ENCODE measurements at places on chromosomes 7 and 10. TPM values are rescaled to one million over a fixed set of nuclear protein-coding genes. Genes with fewer than 3 reads are reported as not detected.

C10orf67 gene
- total RNA-seq = 0.93 TPM

DNA sequence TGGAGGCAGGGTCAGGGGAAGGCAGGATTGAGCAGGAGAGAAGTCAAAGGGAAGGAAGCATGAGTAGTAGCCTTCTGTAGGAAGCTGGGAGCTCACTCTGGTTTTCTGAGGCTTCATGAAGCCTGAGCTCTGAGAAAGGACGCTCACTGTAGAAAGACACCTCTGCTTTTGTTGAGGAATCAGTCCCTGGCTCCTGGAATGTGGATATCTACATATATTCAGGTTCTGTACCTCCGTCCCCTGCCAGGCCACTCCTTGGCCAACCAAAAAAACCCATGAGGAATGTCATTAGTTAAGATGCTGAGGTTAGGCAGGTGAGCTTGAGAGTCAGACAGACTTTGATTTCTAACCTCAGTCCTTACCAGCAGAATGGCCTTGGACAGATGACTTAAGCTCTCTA lies 283.5 kb upstream of the HABP2 start:
- H3K27me3 ChIP-seq = no peaks in the 10 kb centered on the region
- H3K27ac ChIP-seq = no peak overlapping the region
- no peak for DNase-seq

SUV39H2 gene
- 10.1 TPM for total RNA-seq

- no peak overlapping the region for H3K27ac ChIP-seq
- H3K4me3 ChIP-seq = no peak overlapping the region
- no peaks in the 10 kb centered on the region for H3K36me3 ChIP-seq
- DNase-seq = no peak
- H3K4me1 ChIP-seq = no peaks in the 10 kb centered on the region
Observed at GRCh38 chr10:17290226-17290625, 62.2 kb downstream of the VIM start.

GRCh38 chr10:84550756-84551436 lies 222.5 kb downstream of the CCSER2 start:
- no peak for DNase-seq
- H3K4me1 ChIP-seq = no peaks in the 10 kb centered on the region
- no peak overlapping the region for H3K4me3 ChIP-seq
- peaks cover 29% of the 10 kb centered on the region for H3K27me3 ChIP-seq

DNA sequence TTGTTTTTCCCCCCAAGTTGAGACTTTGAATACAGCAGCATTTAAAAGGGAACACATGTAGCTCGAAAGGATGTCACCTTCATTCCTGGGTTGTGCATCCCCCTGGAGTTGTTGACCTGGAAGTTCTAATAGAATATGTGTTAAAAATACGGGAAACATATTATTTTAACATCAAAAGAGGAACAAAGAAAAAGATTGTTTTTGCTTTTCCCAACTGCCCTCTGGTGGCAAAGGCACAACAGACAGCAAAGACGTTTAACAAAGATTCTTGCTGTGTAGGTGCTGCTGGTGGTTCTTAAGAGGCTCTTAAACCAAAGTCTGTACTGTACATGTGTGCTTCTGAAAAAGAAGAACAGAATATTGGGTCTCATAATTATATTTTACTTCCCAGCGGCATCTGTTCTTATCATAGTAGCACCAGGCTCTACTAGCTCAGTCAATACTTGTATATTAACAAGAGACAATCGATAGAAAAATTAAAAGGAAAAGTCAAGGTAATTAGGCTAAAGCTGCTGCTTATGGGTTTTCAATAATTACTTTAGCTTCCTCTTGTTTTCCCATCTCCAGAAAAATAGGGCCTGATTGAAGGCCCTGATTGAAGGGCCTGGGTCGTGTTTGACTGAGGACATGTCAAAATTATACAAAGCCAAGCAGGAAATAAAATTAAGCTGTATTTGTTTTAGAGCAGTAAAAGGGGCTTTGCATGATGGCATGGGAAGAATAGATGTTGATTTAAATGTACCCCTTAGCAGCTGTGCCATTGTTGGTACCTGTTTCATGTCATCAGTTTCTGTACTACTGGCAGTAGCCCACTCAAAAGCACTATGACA lies 384.2 kb upstream of the LRGUK start:
- H3K4me1 ChIP-seq = no peaks in the 10 kb centered on the region
- H3K27ac ChIP-seq = no peak overlapping the region
- no peaks in the 10 kb centered on the region for H3K27me3 ChIP-seq
- DNase-seq = no peak

LIPK gene
- total RNA-seq = not detected

- H3K27ac ChIP-seq = no peak overlapping the region
- DNase-seq = no peak
- H3K27me3 ChIP-seq = no peaks in the 10 kb centered on the region
Observed at GRCh38 chr7:115252461-115252860, 330.6 kb downstream of the MDFIC start.

PLPP4 gene
- not detected for total RNA-seq

HOXA1 gene
- 0.50 TPM for total RNA-seq

UNCX gene
- not detected for total RNA-seq

DNA sequence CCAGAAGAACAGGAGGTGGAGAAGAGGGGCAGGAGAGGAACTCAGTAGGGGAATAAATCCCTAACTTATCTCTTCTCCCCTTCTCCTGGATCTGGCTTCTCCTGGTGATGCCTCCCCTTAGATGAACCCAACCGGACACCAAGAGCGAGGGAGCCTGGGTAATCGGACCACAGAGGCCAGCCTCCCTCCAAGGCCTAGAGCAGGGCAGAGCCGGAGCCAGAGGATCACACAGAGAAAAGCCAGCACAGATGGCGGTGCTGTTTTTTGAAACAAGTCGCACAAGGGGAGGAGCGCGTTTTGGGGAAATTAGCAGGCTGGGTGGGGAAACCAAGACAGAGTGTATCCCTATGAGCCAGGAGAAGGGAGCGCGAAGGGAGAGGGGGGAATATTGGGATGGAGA lies 4.9 kb upstream of the SRRM3 start:
- H3K4me3 ChIP-seq = no peak overlapping the region
- no peak overlapping the region for H3K27ac ChIP-seq
- no peaks in the 10 kb centered on the region for H3K27me3 ChIP-seq

DNA sequence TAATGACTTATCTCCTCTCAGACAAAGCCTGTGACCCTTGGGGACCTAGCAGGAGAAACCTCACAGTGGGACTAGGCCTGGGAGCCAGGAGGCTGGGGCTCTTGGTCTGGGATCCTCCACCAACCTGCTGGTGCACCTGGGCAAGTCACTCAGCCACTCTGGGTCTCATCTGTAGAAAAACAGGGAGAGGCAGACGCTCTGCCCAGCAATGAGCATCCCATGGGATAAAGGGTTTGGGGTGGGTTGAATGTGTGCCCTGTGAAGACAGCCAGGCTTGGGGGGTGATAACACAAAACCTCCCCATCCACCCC lies 81.6 kb downstream of the ZMIZ1 start:
- H3K36me3 ChIP-seq = no peaks in the 10 kb centered on the region
- DNase-seq = no peak
- H3K4me3 ChIP-seq = no peak overlapping the region
- peak overlapping the region; percentile 88 for H3K27ac ChIP-seq

DNA sequence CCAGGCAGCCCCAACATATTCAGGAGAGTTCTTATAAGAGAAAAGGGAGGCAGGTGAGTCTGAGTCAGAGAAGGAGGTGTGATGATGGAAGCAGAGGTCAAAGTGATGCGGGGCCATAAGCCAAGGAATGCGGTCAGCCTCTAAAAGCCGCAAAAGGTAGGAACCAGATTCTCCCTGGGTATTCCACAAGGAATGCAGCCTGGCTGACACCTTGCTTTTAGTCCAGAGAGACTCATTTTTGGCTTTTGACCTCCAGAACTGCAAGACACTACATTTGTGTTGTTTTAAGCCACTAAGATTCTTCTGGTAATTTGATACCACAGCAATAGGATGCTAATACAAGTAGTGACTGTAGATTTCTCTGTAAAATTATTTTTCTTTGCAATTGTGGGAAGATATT lies 151.5 kb upstream of the EEPD1 start:
- H3K27ac ChIP-seq = no peak overlapping the region
- no peaks in the 10 kb centered on the region for H3K27me3 ChIP-seq
- H3K4me3 ChIP-seq = no peak overlapping the region
- H3K4me1 ChIP-seq = no peaks in the 10 kb centered on the region
- H3K36me3 ChIP-seq = no peaks in the 10 kb centered on the region
- DNase-seq = no peak

PAPSS2 gene
- 183 TPM for total RNA-seq

GRCh38 chr10:114031073-114031972 lies 12.3 kb upstream of the ADRB1 start:
- no peak for DNase-seq
- no peak overlapping the region for H3K27ac ChIP-seq
- no peaks in the 10 kb centered on the region for H3K36me3 ChIP-seq
- no peaks in the 10 kb centered on the region for H3K27me3 ChIP-seq

CREB5 gene
- 6.6 TPM for total RNA-seq

- H3K36me3 ChIP-seq = no peaks in the 10 kb centered on the region
- DNase-seq = no peak
- no peak overlapping the region for H3K4me3 ChIP-seq
- no peaks in the 10 kb centered on the region for H3K4me1 ChIP-seq
- H3K27me3 ChIP-seq = no peaks in the 10 kb centered on the region
Observed at GRCh38 chr7:68203251-68203650, 1206.6 kb downstream of the TYW1 start.

RBAK gene
- total RNA-seq = 9.7 TPM

SEMA3D gene
- 5.5 TPM for total RNA-seq

OR2A5 gene
- total RNA-seq = not detected

ARHGEF5 gene
- total RNA-seq = 32.3 TPM

- H3K27me3 ChIP-seq = no peaks in the 10 kb centered on the region
- no peak for DNase-seq
- no peaks in the 10 kb centered on the region for H3K36me3 ChIP-seq
- no peak overlapping the region for H3K4me3 ChIP-seq
Observed at GRCh38 chr10:3512263-3512662, 272.7 kb downstream of the KLF6 start.

GRCh38 chr7:100655908-100656674 lies at the start of gene ACTL6B:
ACTL6B (minus strand) TSS chr7:100656448; CDS start chr7:100656354, 94 bp downstream.
- no peak within 1 kb of the TSS for H3K4me3 ChIP-seq
- DNase-seq = peak; percentile 53
- H3K27ac ChIP-seq = no peak within 1 kb of the TSS
- no peaks in the 10 kb centered on the region for H3K36me3 ChIP-seq
- H3K27me3 ChIP-seq = peaks cover 25% of the 10 kb centered on the region

RALA gene
- 45.8 TPM for total RNA-seq

GRCh38 chr10:567869-568268 lies 121.6 kb downstream of the DIP2C start:
- H3K27ac ChIP-seq = no peak overlapping the region
- no peaks in the 10 kb centered on the region for H3K36me3 ChIP-seq
- H3K4me1 ChIP-seq = no peaks in the 10 kb centered on the region

DNA sequence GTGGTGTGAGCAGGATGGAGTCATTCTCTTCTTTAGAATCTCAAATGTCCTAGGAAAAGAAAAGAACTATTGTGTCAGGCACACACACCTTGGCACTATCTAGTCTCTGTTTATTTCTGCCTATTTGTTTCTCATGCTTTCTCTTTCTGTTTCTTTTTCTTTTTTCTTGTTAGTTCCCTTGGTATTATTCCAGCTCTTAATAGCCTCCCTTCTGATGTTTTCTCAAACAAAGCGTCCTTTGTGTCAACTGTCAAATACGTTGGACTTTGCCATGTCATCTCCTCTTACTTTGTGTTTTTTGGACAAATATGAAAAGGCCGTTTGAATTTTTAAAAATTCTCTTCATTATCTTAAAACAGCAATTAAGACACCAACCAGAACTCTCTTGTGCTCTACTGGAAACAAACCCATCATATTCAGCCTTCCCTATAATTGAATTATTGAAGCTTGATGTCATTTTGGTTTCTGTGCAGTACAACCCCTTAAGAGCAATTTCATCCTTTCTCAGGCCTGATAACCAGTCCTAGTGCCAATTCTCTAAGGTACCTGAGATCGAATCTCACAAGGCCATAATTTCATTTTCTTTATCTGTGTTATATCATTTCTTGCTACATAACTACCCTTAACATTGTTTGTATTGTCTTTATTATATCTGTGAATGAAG lies 497.8 kb upstream of the NRP1 start:
- no peak for DNase-seq
- no peak overlapping the region for H3K4me3 ChIP-seq

IGFBP1 gene
- total RNA-seq = not detected

DNA sequence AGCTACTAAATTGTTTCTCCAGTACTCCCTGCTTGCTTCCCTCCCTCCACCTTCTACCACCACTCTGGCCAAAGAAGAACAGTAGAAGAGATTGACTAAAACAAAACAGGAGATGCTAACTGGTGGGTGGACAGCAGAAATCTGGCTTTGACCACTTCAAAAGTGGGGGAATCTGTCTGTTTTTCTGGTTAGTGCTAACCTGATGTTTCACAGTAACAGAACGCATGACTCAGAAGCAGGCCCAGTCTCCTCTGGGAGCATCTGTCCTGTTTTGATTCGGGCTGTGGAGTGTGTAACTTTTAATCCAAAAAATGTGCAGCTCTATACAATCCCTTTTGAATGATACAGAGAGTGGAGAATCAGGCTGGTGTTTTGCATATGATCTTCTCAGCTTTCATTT lies 32.7 kb upstream of the ZNF438 start:
- no peak overlapping the region for H3K27ac ChIP-seq
- DNase-seq = no peak
- H3K4me1 ChIP-seq = peaks cover 2% of the 10 kb centered on the region
- no peaks in the 10 kb centered on the region for H3K27me3 ChIP-seq
- no peak overlapping the region for H3K4me3 ChIP-seq
- H3K36me3 ChIP-seq = no peaks in the 10 kb centered on the region

CLCN1 gene
- 0.09 TPM for total RNA-seq

GRCh38 chr7:92115821-92116220 lies 18.5 kb downstream of the CYP51A1 start:
- H3K36me3 ChIP-seq = peaks cover 90% of the 10 kb centered on the region
- no peak overlapping the region for H3K27ac ChIP-seq
- DNase-seq = no peak

SPDYE8 gene
- not detected for total RNA-seq

AGR3 gene
- total RNA-seq = 115 TPM

CFAP69 gene
- 5.0 TPM for total RNA-seq

LIPF gene
- not detected for total RNA-seq

- DNase-seq = no peak
- no peaks in the 10 kb centered on the region for H3K36me3 ChIP-seq
- no peaks in the 10 kb centered on the region for H3K27me3 ChIP-seq
- peak overlapping the region; percentile 90 for H3K4me3 ChIP-seq
Observed at GRCh38 chr7:100102950-100103840, 1.8 kb downstream of the AP4M1 start.

DNA sequence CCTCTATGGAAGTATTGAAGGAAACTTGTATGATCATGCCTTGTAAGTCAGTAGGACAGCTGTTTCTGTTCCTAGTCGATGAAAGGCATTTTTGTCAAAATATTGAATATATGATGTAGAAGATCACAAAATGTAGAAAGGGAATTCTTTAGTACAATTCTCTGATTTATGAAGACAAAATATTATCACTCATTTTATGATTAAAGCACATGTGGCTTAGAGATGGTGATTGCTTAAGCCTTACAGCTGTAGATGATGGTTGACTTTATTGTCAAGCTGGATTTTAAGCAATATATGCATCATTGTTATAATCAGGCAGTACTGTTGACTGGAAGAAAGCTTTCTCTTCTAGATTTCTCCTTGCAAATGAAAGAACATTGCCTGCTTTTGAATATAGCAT lies 26.4 kb downstream of the MXI1 start:
- no peak overlapping the region for H3K27ac ChIP-seq
- H3K4me1 ChIP-seq = no peaks in the 10 kb centered on the region
- no peaks in the 10 kb centered on the region for H3K27me3 ChIP-seq

- H3K4me3 ChIP-seq = no peak overlapping the region
- H3K27ac ChIP-seq = peak overlapping the region; percentile 30
Observed at GRCh38 chr7:150335774-150336112, 5.7 kb downstream of the RARRES2 start.

GRCh38 chr10:74929197-74929596 lies 102.8 kb downstream of the KAT6B start:
- peak overlapping the region; percentile 14 for H3K27ac ChIP-seq
- no peaks in the 10 kb centered on the region for H3K27me3 ChIP-seq
- no peak overlapping the region for H3K4me3 ChIP-seq
- no peaks in the 10 kb centered on the region for H3K36me3 ChIP-seq
